Stimulated activated CD8-positive, alpha-beta memory T cell treated with anti-CD3 and anti-CD28 coated beads, Interleukin-7, amount 100 ng/mL, for 1 hour (primary cell): ENCODE measurements at places on chromosomes 1 and 21.

GRCh38 chr1:106768077-106768476 lies 288.4 kb upstream of the PRMT6 start:
- DNase-seq, result no peak

DNA sequence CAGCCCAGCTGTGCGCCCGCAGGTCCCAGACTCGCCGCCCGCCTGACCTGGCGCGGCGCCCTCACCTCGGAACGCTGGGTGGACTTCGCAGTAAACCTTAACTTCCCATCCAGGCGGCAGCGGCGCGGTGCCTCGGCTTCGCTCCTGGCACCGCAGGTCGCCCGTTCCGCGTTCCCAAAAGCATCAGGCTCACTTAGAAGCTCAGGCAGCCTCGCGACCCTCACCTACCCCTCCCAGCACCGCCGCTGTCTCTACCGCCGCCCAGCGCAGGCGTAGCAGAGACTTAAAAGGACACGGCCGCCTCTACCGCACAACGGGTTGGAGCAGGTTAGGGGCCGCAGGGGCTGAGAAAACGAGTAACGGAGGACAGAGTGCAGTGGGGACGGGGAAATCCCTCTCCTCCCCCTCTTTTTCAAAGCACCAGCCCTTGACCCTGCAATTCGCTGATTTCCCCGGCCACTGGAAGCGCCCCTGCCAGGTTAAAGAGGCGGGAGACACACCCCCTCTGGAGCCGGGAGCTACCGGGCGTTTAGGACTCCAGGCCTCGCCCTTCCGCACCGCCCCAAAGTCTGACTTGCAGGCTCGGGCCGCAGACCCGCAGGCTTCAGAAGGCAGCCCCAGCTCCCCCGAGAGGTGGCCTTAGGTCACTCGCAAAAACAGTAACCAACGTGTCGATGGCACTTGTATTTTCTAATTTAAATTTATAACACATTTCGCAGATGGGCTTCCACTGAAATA lies 328.5 kb downstream of the FAM72C start:
- DNase-seq, result no peak

DNA sequence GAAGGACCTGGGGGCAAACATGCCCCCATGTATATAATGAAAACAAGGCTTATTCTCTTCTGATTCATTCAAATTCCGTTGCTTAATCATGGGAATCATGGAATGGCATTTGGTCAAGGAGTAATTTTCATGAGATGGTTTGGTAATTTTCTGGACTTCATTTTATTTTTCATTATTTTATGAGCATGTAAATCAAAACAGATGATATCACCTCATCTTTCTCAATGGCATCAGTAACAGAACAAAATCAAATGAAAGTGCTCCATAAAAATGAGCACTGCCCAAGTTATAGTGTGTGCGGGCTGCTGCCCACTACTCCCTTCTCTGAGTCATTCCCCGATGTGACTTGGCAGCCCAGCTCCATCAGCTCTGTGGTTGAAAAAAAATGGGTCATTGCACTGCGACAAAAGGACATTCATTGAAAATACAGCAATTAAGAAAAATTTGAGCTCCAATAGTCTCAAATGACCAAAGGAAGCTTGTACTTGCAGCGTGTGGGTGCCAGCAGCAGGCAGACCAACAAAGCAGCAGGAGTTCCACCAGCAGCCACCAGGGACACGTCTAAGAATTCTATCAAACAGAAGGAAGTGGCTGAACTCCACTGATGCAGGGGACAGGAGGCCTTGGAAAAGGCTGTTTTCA lies 84.3 kb upstream of the VAV3 start:
- no peak for DNase-seq

- no peak for DNase-seq
Measured at GRCh38 chr21:44348861-44349260, 4.6 kb upstream of the TRPM2 start.

- DNase-seq, result no peak
Measured at GRCh38 chr1:87600055-87600850, 271.6 kb downstream of the LMO4 start.

DNA sequence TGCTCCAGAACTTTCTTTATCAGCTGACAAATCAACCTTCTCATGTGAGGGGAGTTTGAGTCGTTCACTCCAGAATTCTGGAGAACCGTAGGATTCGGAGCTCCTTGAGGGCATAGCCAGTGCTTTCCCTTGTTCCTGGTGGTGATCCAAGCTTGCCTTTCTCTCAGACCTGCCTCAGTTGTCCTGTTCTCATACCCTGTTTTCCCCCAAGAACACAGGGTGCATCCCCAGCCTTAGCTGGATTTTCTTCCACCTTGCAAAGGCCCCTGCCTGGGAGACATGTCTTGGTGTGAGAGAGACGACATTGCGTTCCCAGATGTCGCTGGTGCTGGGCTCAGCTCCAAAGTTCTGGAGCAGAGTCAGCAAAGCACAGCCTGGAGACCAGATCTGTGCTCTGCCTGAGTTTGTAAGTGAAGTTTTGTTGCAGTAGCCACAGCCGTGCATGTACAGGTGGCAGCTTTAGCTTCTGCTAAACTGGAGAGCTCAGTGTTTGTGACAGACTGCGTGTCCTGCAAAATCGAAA lies 40.0 kb downstream of the ABCG1 start:
- DNase-seq, result no peak

DNA sequence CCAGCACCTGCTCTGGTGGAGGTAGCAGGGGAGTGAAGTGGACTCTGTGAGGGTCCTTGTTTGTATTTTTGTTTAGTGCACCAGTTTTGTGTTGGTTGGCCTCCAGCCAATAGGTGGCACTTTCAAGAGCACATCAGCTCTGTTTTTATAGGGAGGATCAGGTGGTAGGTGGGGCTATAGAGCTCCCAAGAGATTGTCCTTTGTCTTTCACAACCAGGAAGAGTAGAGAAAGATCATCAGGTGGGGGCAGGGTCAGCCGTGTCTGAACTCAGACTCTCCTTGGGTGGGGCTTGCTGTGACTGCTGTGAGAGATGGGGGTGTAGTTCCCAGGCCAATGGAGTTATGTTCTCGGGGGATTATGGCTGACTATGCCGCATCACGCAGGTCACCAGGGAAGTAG lies 159.8 kb downstream of the ZNF326 start:
- no peak for DNase-seq

GRCh38 chr21:35503671-35504070 lies 454.6 kb upstream of the RUNX1 start:
- no peak for DNase-seq

DNA sequence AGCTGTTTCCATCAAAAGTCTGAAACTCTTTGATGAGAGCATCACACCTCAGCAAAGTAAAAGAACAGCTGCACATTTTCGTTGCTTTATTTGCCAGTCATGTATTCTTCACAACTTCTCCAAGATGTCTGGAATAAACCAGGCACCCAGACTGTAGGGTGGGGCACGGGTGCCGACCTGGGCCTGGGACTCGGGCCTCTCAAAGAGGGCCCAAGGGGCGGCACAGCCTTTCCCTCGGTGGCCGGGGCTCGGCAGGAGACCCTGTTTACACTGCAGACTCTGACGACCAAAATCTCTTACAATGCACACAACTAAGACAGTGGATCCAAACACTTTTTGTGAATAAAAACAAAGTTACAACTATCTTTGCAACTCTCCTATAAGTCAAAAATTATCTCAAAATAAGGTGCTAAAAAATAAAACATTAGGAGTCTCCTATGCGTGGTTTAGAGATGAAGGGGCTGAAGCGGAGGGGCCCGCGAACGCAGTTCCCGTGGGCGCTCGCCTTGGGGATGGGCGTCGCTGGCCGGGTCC lies 696 bp downstream of the LSS start:
- DNase-seq, result no peak

- no peak for DNase-seq
Measured at GRCh38 chr1:166164995-166165660, 1.7 kb downstream of the FAM78B start.

DNA sequence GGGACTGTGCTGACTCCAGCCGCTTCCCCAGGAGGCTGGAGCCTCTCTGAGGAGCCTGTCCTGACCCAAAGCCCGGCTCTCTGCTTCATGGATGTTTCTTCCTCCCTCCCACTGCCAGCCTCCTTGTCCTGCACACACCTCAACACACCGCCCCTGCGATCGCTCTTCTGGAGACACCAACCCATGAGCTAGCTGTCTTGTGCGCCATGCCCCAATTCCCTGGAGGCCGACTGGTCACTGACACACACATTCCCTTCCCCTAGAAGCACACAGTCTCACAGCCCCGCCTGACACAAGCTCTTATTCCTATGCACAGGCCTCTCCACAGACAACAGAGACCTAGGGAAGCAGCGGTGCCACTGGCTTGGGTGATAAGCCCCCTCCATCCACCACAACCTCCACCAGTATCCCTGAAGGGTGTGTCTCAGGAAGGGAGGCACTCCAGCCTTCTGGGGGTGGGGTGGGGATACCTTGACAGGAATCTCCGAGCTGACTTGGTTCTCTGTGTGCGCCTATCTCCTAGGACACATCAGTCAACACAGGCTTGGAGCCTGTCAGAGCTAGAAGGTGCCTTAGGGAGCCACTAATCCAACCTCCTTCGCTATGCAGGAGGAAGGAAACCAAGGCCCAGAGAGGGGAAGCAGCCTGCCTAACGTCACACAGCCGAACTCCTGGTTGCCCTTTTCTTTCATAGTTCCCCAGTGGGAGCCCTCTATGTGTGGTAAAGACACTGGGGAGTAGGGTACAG lies 31.1 kb downstream of the AHDC1 start:
- no peak for DNase-seq
